ENCODE measurements at places on chromosomes 6 and 20.
A peak's percentile ranks its signal among the peaks of the same experiment; 100 is the strongest.

GRCh38 chr20:62697468-62697912 lies 11.1 kb upstream of the NTSR1 start:
- no peak for ATAC-seq

GRCh38 chr6:113668641-113669408 lies 188.3 kb upstream of the MARCKS start:
- ATAC-seq = no peak

DNA sequence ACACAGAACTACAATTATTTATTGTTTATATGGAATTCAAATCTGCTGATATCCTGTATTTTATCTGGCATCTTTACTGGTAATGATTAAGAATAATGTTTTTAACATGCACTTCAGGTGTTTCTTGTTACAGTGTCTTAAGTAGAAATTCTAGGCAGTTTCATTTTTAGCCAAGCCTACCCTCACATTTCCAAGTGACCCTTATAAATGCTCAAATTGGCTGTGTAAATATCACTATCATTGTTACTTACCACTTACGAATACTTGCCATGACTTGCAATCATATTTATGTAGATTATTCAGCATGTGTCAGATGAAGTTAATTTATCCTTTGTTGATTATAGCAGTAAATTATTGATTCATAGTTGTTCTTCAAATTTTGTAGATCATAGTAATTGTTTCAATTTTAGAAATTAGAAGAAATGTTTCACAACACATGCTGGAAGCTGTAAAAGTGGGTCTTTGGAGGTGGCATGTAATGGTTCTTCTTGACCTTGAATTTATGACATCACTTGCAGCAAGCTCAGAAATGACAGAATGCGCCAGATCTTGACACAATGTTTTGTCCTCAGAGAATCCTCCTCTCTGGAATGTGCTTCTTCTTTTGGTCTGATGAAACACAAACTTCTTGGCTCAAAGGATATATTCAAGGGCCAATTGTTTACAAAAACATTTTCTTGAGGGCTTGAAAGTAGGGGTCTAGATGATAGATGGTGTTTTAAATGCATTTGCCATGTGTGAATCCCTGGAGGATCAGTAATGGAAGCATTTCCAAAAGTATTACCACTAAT lies 471.8 kb downstream of the COL12A1 start:
- ATAC-seq = no peak

- no peak for ATAC-seq
These were observed 4.7 kb upstream of the CCN2 start for GRCh38 chr6:131955876-131956275.

GRCh38 chr6:8325743-8326142 lies 109.6 kb downstream of the SLC35B3 start:
- no peak for ATAC-seq

GRCh38 chr6:159966981-159967380 lies 1.9 kb upstream of the IGF2R start:
- ATAC-seq = no peak

GRCh38 chr6:170451762-170452651 lies 101.1 kb downstream of the PSMB1 start:
- no peak for ATAC-seq

DNA sequence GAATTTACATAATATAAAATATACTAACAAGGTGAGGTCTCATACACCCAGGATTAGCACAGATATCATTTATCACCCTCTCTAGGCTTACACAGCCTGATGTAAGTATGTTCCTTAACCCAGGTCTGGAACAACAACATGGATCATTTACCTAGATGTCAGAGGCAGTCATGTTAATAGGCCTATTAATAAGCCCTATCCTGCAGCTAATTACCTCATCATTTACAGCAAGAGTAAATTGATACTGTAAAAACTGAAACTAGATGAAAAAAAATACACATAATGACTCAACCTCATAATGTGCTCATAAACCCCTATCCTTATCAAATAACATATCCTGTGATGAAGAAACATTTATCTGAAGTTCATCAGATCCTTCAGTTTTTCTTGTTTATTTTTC lies 334.3 kb upstream of the MANEA start:
- no peak for ATAC-seq

- ATAC-seq = no peak
These were observed 69.0 kb downstream of the MACROD2 start for GRCh38 chr20:14064333-14064732.

- no peak for ATAC-seq
These were observed 141.5 kb downstream of the C6orf118 start for GRCh38 chr6:165167861-165168260.

DNA sequence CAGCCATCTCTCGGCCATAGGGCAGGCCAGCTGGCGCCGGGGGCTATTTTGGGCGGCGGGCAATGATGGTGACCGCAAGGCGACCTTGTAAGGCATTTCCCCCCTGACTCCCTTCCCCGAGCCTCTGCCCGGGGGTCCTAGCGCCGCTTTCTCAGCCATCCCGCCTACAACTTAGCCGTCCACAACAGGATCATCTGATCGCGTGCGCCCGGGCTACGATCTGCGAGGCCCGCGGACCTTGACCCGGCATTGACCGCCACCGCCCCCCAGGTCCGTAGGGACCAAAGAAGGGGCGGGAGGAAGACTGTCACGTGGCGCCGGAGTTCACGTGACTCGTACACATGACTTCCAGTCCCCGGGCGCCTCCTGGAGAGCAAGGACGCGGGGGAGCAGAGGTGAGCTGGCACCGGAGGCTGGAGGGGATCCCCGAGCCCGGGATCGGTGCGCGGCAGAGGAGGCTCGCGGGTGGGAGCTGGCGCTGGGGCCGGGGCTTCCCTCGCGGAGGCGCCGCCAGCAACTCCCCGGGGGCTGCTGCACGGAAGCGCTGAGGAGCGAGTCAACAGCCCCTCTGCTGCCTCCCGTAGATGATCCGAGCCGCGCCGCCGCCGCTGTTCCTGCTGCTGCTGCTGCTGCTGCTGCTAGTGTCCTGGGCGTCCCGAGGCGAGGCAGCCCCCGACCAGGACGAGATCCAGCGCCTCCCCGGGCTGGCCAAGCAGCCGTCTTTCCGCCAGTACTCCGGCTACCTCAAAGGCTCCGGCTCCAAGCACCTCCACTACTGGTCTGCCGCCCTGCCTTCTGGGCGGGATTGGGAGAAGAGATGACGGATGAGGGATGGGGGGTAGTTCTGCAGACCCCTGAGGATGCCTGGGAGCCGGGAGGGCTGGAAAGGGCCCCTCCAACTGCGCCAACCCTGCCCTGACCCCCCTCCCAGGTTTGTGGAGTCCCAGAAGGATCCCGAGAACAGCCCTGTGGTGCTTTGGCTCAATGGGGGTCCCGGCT lies at the start of the genes CTSA and NEURL2:
CTSA (plus strand) TSS at position 351 of the 999 bp plus-strand sequence; CDS start at position 585, 234 bp downstream.
NEURL2 (minus strand) TSS at position 224 of the 999 bp plus-strand sequence; CDS start at position 7, 217 bp downstream.
- peak; percentile 90 for ATAC-seq

DNA sequence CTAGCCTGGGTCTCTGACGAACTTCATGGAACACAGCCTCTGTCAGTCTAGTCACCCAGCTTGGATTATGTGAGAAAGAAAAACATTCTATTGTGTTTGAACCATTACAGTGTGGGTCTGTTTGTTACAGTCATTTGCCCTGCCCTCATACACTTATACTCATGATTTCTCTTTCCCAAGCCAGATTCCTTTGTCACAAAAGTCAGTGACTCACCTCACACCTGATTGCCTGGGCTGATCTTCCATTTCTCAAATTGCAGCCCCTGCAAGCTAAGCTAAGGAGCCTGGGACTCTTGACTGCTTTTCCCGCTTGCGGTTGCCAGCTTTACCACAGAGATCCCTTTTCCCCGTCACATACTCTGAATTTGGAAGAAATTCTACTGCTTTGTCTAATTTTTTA lies 395.9 kb downstream of the SAMD5 start:
- no peak for ATAC-seq

Data from stimulated activated memory B cell treated with anti-CD40 and anti-IgM and Interleukin-4, amounts not matched to agents 10 μg/mL and 1 μg/mL and 100 μg/mL, for 72 hours (primary cell).